ENCODE measurements at places on chromosomes 7 and 10.

GRCh38 chr10:4240608-4241197 is 455.7 kb upstream of the KLF6 start:
- DNase-seq, result no peak

GRCh38 chr10:50396491-50397311 is 145.4 kb upstream of the ASAH2 start:
- no peak for DNase-seq

GRCh38 chr10:93947524-93947923 is 46.2 kb upstream of the PLCE1 start:
- no peak for DNase-seq

- no peak for DNase-seq
Observed at GRCh38 chr7:137757146-137757925, 89.4 kb downstream of the DGKI start.

DNA sequence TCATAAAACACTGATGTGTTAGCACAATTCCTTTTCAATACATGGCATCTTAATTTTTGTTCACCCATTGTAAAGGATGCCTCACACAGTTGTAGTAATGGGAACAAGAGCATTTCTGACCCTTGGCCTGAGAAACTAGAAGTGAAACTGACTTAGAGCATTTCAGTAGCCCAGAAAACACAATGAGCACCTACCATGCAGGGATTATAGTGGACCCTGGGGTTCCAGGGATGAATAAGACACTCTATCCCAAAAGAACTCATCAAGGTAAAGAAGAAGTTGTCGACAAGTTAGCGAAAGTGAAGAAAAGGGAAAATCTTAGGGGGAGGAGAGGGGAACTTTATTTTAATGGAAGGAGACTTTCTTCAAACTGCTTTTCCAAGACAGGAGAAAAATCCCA is 125.6 kb downstream of the NT5C2 start:
- DNase-seq, result no peak

GRCh38 chr7:125878235-125878956 is 948.8 kb upstream of the POT1 start:
- no peak for DNase-seq

DNA sequence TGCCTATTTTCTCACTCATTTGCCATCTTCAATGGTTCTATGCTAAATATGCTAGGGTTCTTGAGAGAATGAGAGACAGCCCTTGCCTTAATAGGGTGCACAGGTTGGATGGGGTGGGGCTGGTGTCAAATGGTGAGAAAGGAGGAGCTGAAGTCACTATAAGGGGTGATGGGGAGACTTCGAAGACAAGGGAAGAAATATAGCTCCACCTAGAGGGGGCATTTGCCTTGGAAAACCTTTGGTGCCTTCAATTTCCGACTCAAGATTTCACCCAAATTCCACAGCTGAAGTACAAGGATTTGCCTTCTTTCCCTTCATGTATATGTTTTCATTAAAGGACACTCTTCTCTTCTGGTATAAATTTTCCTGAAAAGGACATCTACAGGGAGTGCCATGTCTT is 5.6 kb downstream of the PTN start:
- DNase-seq, result no peak

- DNase-seq, result no peak
Observed at GRCh38 chr10:25047591-25048301, 31.3 kb downstream of the THNSL1 start.

DNA sequence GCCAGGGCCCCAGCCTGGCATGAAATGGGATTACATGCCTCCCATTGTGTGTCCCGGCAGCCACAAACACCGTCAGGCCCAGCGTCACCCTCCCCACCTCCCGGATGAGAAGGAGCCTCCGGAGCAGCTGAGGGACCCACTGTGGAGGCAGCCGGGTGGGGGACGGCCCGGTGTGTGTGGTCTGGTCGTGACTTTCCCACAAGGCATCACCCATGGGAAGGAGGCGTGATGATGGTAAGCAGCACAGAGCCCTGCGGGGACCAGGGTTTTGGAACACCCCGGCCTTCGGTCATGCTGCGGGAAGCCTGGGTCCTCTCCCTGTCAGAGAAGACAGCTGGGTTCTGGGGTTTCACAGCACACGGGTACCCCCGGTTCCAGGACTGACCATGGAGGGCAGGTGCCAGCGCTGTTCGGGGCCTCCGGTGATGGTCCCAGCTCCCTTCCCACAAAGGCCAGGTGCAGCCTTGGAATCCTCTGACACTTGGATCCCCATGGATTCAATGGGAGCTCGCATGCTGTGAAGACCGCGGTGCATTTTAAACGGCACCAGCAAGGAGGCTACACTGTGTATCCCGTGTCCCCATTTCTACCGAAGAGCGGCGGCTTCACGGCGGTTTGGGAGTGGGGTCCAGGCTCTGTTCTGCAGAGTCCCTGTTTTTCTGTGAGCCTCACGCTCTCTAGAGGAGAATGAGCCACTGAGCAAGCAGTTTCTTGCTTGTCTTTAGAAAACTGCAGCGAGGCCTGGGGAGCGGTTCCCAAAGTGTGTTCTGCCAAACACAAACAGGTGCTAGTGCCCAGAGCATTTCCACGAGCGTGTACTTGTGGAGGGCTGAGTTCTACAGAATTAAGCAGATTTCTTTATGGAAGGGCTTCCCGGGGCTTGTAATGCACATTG is 336.0 kb downstream of the ADARB2 start:
- DNase-seq, result no peak

DNA sequence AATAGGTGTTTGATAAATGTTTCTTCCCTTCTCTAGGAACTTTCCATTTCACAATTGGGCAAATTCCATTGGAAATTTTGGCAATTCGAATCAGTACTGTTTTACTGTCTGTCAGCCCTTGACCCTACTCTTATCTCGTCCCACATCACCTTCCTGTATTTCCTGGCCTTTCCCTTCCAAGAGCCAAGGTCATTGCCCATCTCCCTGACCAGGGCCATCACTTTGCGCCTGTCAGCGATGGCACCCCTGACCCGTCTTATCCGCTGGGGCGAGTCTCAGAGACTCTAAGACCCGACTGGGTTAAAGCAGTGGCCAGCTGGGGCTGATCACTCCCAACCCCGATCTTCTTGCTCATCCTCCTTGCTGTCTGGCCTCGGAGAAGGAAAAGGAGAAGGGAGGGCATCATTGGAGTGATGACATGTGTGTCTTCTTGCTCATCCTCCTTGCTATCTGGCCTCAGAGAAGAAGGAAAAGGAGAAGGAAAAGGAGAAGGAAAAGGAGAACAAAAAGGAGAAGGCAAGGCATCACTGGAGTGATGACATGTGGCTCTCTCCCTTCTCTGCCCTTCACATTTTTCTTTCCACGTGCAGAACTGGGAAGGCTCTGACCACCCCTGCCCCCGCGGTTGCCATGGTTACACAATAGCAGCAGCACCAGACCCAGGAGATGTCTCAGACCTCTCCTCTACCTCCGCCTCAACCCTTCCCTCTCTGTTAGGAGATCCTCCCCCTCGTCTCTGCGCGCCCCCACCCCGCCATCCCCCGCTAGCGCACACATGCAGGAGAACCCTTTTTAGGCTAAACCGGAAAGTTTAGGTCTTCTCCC is 2.0 kb downstream of the SEMA3D start:
- DNase-seq, result no peak

DNA sequence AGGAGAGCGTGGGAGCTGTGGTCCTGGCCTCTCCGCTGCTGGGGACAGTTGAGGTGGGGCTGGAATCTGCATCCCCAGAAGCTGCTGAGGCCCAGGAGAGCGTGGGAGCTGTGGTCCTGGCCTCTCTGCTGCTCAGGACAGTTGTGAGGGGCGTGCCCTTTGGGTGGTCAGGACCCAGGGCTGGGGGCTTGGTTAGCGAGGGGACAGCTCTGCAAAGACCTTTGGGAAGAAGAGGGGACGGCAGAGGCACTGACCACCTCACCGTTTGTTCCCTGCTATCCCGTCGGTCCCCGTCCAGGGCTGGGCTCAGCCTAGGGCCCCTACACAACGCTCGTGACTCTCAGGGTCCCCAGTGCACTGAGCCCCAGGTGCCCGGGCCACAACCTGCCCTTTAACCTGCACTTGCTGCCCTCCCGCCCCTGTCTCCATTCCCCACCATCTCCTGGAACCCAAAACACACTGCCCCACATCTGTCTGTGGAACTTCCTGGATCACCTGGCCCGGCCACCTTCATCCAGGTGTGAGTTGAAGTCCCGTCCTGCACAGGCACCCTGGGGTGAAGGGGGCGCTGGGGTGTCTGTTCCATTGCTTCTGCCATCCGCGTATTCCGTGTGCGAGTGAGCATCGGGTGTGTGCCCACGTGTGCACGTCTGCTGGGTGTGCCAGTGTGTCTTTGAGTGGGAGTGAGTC is 14.1 kb downstream of the FOXL3 start:
- no peak for DNase-seq

GRCh38 chr10:17226891-17227303 is 1.1 kb upstream of the VIM start:
- no peak for DNase-seq

- no peak for DNase-seq
Observed at GRCh38 chr10:11104772-11105675, 87.4 kb downstream of the CELF2 start.

GRCh38 chr7:117459735-117460134 is 20.1 kb upstream of the CFTR start:
- no peak for DNase-seq

- DNase-seq, result peak; percentile 0
Observed at GRCh38 chr10:6239213-6239991, 36.7 kb downstream of the PFKFB3 start.

DNA sequence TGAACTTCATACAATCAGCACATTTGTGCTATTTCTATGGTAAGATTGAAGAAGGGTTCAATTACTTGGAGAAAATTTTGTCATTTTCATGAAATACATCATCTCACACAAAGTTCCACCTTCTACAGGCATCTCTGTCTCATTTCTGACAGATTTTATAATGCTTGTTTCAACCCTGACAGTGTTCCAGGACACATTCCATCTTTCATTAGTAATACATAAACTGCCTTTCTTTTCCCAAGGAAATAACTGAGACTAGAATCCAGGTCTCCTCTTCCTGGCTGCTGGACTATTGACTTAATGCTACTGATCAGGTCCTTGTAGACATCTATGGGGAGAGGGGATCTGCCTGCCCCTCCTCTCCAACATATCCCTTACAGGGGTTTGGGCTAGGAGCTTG is 70.1 kb upstream of the PLPP4 start:
- no peak for DNase-seq

DNA sequence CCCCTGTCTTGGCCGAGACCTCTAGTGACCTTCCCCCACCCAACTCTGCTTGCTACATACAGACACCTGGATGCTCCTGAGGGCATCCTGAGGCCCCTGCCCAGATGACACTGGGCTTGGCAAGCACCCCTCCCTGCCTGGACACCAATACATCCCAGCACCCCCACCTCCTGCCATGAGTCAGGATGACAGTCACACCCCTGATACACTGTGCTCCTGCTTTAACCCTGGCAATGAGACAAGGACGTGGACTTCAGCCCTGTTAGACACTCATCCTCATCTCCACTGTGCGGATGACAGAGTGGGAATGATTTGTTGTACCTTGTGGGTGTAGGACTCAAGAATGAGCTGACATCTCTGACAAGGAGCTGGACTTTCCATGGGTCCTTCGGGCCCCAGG is 186.3 kb upstream of the ADCY1 start:
- DNase-seq, result no peak

GRCh38 chr7:39971924-39972323 is 21.9 kb downstream of the CDK13 start:
- DNase-seq, result no peak

DNA sequence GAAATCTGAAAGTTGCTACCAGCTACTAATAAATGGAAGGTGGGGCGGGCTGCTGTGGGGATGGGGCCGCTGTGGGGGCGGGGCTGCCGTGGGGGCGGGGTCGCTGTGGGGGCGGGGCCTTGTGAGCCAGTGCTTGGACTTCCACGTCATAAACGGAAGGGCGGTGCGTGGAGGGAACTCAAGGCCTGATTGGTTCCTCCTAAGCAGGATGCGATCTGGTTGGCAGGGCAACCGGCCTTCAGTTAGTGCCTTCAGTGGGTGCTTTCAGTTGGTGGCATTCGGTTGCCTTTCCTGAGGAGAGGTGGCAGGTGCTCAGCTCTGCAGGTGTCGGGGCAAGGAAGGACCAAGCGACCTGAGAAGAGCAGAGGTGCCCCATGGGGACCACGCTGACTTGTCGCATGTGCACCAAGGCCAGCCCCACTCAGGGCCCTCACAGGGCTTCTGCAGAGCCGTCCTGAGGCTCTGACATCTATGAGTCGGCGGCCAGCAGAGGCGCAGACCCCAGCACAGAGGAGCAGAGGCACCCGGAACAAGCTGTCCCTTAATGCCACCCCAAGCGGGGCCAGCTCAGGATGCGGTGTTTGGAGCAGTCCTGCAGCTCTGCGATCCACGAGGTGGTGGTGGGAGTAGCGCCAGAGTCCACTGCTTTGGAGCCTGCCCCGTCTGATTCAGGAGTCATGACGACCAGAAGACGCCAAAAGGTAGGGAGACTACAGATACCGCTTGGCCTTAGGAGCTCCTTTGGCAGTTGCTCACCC is 54.4 kb upstream of the PDSS1 start:
- DNase-seq, result no peak

DNA sequence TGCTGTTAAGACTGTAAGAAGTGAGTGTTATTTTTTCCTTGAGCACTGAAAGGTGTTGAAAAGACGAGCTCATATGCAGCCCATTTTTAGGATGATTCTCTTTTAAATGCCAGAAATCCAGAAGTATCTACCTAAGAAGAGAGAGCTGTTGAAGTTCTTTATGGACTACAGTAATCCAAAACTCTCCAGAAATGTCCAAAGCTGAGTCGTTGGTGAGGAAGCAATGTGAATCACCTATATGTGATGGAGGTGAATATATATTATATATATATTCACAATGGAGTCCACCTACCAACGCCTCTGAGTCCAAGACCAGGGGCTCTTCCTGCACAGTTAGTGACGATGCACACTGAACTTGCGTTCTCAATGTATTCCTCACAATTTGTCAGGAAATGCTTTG is 252.7 kb upstream of the PITRM1 start:
- DNase-seq, result no peak

GRCh38 chr10:69693886-69694285 is 63.8 kb downstream of the FAM241B start:
- DNase-seq, result no peak

- DNase-seq, result no peak
Observed at GRCh38 chr7:81937091-81937490, 167.2 kb upstream of the HGF start.

GRCh38 chr7:102101111-102101551 is 185.5 kb upstream of the SH2B2 start:
- DNase-seq, result no peak

- no peak for DNase-seq
Observed at GRCh38 chr10:30991647-30992011, 40.0 kb downstream of the ZNF438 start.

DNA sequence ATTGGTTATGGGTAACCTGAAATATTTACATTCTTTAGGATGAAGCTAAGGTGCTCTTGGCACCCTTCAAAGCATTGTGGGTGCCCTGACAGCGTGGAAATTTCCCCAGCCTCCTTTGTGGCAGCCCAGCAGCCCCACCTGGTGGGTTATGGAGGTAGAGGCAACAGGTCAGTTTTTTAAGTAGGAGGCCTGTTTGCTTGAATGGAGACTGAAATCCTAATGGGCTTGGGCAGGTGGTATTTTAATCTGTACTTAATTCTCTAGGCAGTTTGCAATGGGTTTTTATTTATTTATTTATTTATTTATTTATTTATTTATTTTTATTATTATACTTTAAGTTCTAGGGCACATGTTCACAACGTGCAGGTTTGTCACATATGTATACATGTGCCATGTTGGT is 139.4 kb downstream of the EPC1 start:
- peak; percentile 5 for DNase-seq

All from NCI-H345 (cell line).